ENCODE measurements at places on chromosomes 16 and 17.

- no peak for DNase-seq
These were observed 3.3 kb upstream of the STH start for GRCh38 chr17:45995627-45996270.

DNA sequence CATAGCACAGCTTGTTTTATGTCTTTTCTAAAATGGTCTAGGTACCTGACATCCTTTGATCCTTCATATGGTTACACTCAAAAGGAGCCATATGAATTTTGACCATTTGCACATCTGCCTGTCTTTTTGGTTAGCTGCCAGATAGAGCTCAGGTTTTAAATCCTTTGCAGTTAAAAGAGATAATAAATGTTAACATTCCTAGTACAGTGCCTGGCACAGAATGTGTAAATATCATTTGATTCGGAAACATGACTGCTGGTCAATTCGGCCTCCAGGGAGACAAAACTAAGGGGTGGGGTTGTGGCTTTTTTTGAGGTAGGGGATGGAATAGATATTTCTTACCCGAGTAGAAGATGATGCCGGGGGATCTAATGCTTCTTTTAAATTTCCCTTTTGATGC is 64.2 kb downstream of the FTO start:
- DNase-seq = no peak

GRCh38 chr17:44191369-44191768 is 4.6 kb downstream of the TMUB2 start:
- DNase-seq = no peak

DNA sequence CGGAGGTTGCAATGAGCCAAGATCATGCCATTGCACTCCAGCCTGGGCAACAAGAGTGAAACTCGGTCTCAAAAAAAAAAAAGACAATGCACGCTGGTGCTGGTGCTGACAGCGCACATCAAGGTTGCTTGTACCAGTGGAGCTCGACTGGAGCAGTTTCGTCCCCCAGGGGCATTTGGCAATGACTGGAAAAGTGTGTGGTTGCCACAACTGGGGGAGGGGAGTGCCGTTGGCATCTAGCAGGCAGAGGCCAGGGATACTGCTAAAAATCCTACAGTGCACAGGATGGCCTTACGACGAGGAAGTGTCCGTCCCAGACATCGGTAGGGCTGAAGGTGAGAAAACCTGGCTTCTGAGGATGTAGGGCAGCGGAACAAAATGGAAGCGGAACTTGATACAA is 2.4 kb downstream of the MEAK7 start:
- peak; percentile 54 for DNase-seq

DNA sequence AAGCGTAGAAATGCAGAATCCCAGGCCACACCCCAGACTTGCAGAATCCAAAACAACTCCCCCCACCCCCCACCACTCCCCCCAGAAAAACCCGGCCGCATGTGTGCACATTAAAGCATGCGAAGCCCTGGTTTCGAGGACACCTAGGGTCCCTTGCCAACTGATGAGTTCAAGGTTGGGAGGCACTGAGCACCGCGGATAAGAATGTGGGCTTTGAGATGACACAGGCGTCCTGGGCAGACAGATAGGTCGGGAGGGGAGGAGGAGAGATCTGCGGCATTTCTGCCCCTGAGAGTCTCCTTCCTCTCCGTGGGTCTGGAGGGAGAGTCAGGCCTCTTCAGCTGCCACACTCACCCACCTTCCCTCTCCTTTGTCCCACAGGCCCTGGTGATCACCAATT is 98.3 kb downstream of the ABCC1 start:
- no peak for DNase-seq
